ENCODE measurements at places on chromosomes 6 and 20.

- peak overlapping the region; percentile 41 for H3K27ac ChIP-seq
- H3K27me3 ChIP-seq, result no peaks in the 10 kb centered on the region
- H3K36me3 ChIP-seq, result peaks cover 69% of the 10 kb centered on the region
- no peak overlapping the region for H3K4me3 ChIP-seq
- H3K4me1 ChIP-seq, result peaks cover 9% of the 10 kb centered on the region
Measured at GRCh38 chr6:160076009-160076408, 45.6 kb upstream of the SLC22A1 start.

DNA sequence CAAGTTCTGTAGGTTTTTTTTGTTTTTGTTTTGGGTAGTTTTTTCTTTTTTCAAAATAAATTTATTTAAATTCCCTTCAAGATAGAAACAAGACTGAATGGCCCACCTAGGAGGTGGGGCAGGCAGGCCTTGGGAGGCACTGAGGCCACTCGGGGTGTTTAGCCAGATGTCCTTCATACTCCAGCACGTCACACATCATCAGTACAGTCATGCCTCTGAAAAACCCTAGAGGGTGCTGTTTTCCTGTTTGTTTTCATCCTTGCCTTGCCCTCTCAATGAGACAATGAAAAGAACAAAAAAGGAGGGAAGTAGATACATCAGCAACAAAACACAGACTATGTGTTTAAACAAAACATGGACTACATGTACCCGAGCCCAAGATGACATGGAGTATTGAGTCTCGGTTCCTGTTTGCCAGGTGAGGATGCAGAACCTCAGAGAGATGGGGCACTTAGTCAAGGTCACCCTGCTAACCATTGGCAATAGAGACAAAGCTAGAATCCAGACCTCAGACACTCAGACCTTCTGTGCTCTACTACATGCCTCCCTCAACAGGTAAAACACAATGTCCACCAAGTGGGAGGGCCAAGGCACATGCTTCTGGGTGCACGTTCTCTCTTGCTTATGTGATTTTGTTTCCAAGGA, 26.8 kb upstream of the CLIC5 start:
- no peaks in the 10 kb centered on the region for H3K4me1 ChIP-seq
- H3K4me3 ChIP-seq, result no peak overlapping the region
- H3K36me3 ChIP-seq, result no peaks in the 10 kb centered on the region
- peaks cover 10% of the 10 kb centered on the region for H3K27me3 ChIP-seq
- no peak overlapping the region for H3K27ac ChIP-seq

GRCh38 chr20:35156978-35157377, 9.8 kb upstream of the EDEM2 start:
- peaks cover 2% of the 10 kb centered on the region for H3K36me3 ChIP-seq
- H3K27me3 ChIP-seq, result no peaks in the 10 kb centered on the region
- H3K27ac ChIP-seq, result no peak overlapping the region

GRCh38 chr20:61562491-61562890, 310.4 kb downstream of the CDH4 start:
- no peak overlapping the region for H3K4me3 ChIP-seq
- H3K36me3 ChIP-seq, result no peaks in the 10 kb centered on the region
- no peak overlapping the region for H3K27ac ChIP-seq
- no peaks in the 10 kb centered on the region for H3K27me3 ChIP-seq
- no peak for DNase-seq

DNA sequence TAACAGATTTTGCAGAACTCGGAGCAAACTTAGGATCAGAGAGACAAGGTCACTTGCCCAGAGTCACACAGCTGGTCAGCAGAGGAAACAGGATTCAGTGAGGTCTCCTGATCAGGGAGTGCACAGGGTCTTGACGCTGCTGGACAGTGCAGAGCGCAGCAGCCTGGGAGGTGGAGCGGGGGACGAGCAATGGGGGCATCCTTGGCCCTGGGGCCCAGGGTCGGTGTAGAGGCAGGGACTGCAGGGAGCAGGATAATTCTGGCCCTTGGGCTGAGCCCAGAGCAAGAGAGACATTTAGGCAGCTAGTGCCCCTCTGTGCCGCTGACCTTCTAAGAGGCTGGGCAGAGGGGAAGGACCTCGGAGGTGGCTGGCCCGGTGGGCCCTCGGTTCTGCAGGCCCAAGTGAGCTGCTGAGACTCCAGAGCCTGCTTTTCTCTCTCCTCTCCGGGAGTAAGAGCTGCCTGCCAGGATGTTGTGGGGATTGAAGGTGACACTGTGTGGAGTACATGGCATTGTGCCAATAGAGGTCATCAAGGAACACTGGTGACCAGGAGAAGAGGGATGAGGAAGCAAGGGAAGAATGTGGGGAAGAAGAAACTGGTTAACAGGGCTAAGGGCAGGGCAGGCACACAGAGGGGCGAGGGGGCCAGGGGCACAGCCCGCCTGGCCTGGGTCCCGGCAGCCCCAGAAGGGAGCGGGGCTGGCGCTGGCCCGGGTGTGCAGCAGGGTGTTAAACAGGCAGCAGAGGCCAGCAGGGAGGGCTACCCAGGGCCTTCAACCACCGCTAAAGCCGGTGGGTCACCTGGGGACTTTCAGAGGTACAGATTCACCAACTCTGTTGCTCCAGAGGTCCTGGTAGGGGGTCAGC, 122.0 kb downstream of the AGPAT4 start:
- H3K4me3 ChIP-seq, result no peak overlapping the region
- peaks cover 5% of the 10 kb centered on the region for H3K36me3 ChIP-seq
- no peak for DNase-seq

DNA sequence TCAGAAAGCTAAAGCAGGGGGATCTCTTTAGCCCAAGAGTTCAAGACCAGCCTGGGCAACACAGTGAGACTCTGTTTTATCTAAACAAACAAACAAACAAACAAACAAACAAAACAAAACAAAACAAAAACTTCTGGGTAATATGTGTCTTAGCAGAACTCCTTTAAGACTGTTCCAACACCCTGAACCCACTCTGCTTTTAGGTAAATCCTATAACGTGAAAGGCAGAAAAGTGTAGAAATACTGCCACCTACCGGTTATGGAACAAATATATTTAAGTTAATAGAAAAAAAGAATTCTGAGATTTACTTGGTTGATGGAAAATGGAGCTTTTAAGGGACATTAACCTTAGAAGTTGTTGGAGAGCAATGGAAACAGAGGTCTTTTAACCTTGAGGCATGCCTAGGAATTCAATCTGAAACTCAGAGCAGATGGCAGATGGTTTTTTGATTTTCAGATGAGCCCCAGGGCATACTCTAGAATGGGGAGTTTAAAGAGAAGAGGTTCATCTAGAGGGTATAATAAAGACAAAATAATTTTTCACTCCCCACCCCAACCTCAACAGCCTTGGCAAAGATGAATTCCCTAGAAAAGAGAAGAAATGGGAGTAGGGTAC, 38.5 kb downstream of the SOD2 start:
- H3K27ac ChIP-seq, result no peak overlapping the region
- no peak overlapping the region for H3K4me3 ChIP-seq
- H3K27me3 ChIP-seq, result no peaks in the 10 kb centered on the region

- H3K36me3 ChIP-seq, result no peaks in the 10 kb centered on the region
- peaks cover 3% of the 10 kb centered on the region for H3K4me1 ChIP-seq
- H3K4me3 ChIP-seq, result peak overlapping the region; percentile 55
- H3K27me3 ChIP-seq, result peaks cover 9% of the 10 kb centered on the region
- no peak overlapping the region for H3K27ac ChIP-seq
Measured at GRCh38 chr20:62702895-62703852, 5.5 kb upstream of the NTSR1 start.

GRCh38 chr20:10644458-10645204, 29.2 kb downstream of the JAG1 start:
- DNase-seq, result no peak
- no peaks in the 10 kb centered on the region for H3K4me1 ChIP-seq
- H3K4me3 ChIP-seq, result no peak overlapping the region
- H3K27ac ChIP-seq, result no peak overlapping the region

DNA sequence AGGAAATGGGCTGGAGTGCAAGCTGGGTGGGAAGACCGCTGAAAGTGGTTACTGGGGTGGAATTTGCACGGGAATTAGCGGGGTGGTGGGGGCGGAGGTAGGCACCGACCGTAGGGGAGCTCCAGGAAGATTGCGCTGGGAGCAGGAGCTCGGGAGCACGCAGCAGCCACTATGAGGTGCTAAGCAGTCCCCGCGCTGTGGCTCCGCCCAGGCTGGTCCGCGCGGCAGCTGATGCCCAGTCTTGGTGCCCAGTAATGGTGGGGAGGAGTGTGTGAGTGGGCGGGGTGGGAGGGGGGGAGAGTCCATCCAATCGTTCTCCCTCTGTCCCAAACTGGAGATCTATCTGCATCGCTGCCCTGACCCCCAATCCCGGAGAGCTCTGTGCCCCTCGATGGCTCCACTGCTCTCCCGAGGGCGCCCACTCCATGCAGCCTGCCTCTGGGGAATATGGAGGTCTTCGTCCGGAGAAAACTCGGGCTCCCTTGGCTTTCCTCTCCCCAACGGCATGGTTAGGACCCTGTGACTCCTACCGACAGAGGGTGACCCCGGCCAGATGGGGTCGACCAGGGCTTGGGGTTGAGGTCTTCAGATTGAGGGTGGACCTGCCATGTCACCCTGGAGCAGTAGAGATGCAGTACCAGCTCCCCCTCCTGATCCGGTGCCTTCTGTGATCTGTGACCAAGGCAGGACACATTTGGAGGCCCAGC, 5.3 kb downstream of the TP53TG5 start:
- peak overlapping the region; percentile 74 for H3K4me3 ChIP-seq
- peaks cover 43% of the 10 kb centered on the region for H3K36me3 ChIP-seq
- no peak for DNase-seq
- peaks cover 21% of the 10 kb centered on the region for H3K4me1 ChIP-seq

DNA sequence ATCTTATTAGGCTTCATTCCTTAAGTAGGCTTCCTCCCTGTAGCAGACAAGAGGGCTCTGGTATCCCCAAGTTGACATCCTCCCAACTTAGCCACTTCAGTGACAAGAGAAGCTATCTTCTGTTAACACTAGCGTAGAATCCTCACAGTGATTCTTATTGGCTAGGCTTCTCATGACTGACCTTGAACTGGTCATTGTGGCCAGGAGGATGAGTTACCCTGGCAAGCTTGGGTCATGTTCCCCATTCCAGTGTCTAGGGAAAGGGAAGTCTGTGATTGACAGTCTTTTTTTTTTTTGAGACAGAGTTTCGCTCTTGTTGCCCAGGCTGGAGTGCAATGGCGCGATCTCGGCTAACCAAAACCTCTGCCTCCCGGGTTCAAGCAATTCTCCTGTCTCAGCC, 7.1 kb downstream of the CDKAL1 start:
- no peak overlapping the region for H3K4me3 ChIP-seq
- no peak for DNase-seq
- H3K4me1 ChIP-seq, result peaks cover 35% of the 10 kb centered on the region
- no peak overlapping the region for H3K27ac ChIP-seq

DNA sequence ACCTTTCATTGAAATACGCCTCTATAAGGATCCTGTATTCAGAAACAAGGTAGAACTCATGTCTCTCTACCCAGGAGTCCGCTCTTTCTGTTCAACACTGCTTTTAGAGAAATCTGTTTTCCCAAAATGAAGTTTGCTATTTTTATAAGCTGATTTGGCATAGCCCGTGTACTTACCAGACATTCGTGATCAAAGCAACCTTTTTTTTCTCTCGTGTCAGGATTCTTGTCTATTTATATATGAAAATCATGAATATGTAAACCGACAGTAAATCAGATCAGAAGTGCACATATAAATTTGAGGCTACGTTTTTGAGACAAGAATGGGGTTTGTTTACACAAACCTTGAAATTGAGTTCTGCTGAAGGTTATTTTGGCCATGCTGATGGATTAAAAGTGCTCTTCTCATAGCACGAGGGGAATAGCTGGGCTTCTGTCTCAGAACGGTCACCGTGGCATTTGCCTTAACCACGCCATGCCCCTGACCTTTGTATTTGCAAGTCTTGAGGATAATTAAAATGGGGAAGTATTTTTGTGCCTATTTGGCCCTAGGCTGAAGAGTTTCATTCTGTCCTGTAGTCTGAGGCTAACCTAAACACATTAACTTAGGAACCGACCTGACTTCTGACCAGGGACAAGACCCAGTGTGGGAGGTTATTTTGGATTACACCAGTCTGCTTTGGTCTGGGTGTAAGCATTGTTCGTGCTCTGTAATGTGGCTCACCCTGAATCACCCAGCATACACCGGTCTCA, 118.6 kb downstream of the MAP3K4 start:
- no peak for DNase-seq
- no peak overlapping the region for H3K4me3 ChIP-seq
- H3K36me3 ChIP-seq, result peaks cover 66% of the 10 kb centered on the region
- H3K4me1 ChIP-seq, result no peaks in the 10 kb centered on the region
- peak overlapping the region; percentile 15 for H3K27ac ChIP-seq

DNA sequence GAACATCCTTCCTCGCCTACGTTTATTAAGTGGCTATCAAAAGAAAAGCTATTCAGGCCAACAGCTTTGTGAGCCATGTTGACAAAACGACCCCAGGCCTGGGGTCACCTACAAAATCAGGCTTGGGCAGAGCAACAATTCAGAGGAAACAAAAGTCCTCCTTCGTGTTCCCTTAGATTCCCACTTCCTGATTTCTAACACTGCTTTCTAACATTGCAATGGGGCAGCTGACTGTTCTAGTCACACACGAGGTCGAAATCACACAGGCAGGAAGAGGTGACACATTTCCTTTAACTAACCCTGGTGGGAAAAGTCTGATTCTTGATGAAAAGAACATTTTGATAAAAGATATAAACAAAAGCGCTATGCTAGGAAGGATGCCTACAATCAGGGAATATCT, 31.9 kb downstream of the WDR27 start:
- H3K27ac ChIP-seq, result no peak overlapping the region
- H3K36me3 ChIP-seq, result peaks cover 5% of the 10 kb centered on the region
- no peaks in the 10 kb centered on the region for H3K4me1 ChIP-seq
- no peaks in the 10 kb centered on the region for H3K27me3 ChIP-seq

GRCh38 chr20:36579996-36580545, 6.7 kb downstream of the TGIF2 start:
- H3K4me3 ChIP-seq, result no peak overlapping the region
- H3K36me3 ChIP-seq, result peaks cover 59% of the 10 kb centered on the region
- H3K27ac ChIP-seq, result no peak overlapping the region
- H3K4me1 ChIP-seq, result peaks cover 19% of the 10 kb centered on the region
- no peaks in the 10 kb centered on the region for H3K27me3 ChIP-seq
- no peak for DNase-seq

GRCh38 chr20:49323622-49324238, 45.9 kb upstream of the ZNFX1 start:
- H3K27ac ChIP-seq, result no peak overlapping the region
- H3K36me3 ChIP-seq, result peaks cover 2% of the 10 kb centered on the region
- H3K4me3 ChIP-seq, result peak overlapping the region; percentile 2
- peaks cover 23% of the 10 kb centered on the region for H3K4me1 ChIP-seq

DNA sequence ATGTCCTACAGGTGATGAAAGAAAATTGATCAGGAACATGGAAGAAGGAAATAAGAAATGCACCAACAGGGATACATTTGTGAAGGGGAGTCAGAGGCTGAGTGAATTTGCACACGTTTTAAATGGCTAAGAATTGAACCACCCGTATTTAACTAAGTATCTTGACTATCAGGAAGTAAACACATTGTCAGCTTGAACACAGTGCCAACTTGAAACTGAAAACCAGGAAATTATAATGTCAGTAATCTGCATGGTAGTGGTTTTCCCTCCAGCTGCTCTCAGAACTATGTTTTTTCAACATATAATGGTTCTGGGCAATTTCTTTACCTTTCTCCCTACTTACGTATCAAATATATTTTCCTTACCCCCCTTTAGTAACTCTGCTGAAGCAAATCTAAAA, 366.5 kb upstream of the POU3F2 start:
- no peak overlapping the region for H3K27ac ChIP-seq
- no peak overlapping the region for H3K4me3 ChIP-seq
- no peaks in the 10 kb centered on the region for H3K36me3 ChIP-seq
- H3K27me3 ChIP-seq, result no peaks in the 10 kb centered on the region
- no peaks in the 10 kb centered on the region for H3K4me1 ChIP-seq

GRCh38 chr6:107618672-107619071, 128.8 kb downstream of the SOBP start:
- no peaks in the 10 kb centered on the region for H3K36me3 ChIP-seq
- H3K4me1 ChIP-seq, result peaks cover 17% of the 10 kb centered on the region
- DNase-seq, result peak; percentile 40
